ENCODE measurements at places on chromosomes 3 and 15.
A peak's percentile ranks its signal among the peaks of the same experiment; 100 is the strongest.

GRCh38 chr3:57078635-57079473 lies 18.4 kb downstream of the SPATA12 start:
- no peak for DNase-seq

DNA sequence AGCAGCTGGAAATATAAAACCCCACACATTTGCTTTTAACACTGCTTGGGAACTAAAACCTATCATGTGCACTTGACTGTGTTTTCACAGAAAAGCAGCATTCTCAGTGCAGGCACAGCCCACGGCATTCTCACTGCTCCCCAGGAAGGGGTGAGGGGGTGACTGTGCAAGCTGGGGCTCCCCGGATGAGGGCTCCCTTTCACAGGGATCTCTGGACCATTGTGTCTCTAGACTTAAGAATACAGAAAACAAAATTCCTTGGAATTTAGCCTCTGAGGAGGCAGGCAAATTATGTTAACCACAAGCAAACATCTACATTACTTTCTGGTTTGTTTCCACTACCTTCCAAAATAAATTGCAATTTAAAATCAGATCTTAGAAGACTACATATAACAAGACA lies 100.3 kb downstream of the FSIP1 start:
- DNase-seq = no peak

- no peak for DNase-seq
Observed at GRCh38 chr3:48219543-48219942, 3.8 kb upstream of the CAMP start.

DNA sequence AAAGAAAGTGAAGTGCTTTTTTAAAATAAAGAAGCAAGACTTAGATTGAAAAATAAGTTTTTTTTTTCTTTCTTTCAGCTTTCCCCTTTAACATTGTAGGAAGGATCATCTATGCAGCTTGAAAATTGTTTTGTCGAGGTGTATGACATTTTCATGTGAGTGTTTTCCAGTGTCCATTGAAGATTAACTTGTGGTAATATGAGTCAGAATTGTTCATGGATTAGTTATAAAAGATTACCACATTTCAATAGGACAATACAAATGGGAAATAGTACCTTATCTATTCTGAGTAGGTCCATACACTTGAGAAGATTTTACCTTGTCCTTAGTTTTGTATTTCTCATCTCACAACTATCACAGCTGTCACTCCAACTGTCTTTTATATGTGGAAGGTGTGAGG lies 1234.7 kb downstream of the NSUN3 start:
- DNase-seq = no peak

DNA sequence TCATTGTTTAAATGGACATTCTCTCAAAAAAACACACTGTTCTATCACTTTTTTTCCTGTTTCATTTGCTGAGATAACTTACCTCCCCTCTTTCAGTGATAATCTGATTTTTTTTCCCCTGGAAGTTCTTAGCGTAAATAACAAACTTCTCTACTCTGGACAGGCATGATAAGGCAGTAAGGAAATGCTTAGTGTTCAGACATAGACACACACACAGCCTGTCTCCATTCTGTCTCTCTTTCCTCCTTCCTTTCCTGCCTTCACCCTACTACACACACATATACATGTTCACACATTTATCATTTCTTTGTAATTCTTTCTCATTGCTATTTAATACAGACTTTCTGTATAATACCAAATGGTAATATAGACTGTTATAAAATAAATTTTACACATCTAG lies 470.8 kb upstream of the ROBO1 start:
- no peak for DNase-seq

GRCh38 chr3:34387826-34388564 lies 589.6 kb downstream of the PDCD6IP start:
- no peak for DNase-seq

- DNase-seq = no peak
Observed at GRCh38 chr3:192888190-192888589, 29.5 kb downstream of the MB21D2 start.

GRCh38 chr15:62108411-62108810 lies 41.6 kb downstream of the C2CD4A start:
- DNase-seq = no peak

DNA sequence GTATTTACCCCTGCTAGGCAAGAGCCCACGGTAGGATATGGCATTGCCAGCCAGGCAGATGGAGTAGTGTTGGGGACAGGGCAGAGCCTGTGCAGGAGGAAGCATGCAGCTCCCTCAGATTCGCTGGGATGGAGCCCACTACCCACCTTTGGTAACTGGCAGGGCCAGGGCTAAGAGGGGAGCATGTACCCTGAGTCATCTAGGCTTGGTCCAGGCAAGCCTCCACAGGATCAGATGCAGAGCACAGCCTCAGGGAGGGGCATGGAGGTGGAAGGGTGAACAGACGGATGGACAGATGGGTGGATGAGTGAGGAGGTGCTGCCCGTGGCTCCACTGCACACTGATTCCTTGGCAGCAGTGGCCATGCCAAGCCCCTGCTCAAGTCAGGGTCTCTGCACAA lies 33.0 kb downstream of the IL20RB start:
- no peak for DNase-seq

DNA sequence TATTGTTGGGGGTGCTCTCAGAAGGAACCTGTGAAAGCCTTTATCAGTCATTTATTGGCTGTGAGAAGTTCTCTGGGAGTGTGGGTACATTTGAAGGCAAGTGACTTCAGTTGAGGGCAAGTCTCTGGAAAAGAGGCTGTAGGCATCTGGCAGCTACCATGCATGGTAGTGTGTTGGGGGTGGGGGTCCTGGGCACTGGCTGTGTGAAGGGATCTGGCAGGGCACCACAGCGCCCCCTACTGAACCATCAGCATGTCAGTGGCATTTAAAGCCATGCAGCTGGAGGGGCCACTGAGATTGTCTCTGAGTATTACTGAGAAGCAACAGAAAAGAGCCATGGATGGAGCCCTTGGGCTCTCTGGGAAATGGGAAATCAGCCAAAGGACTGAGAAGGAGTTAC lies 30.6 kb downstream of the CRTAP start:
- no peak for DNase-seq

DNA sequence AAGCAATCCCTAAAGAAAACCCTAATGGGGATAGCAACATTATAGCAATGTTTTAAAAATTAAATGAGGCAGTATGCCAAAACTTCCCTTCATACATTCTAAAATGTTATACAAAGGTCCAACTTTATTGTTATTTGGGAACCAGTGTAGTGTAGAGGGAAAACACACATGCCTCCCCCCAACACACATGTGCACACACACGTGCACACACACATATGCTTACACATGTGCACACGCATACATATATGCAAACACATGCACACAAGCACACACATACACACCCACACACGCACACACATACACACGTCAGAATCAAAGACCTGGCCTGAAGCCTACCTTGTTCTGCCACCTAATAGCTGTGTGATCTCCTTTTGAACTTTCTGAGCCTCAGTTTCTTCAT lies 83.3 kb downstream of the SCN11A start:
- no peak for DNase-seq

- no peak for DNase-seq
Observed at GRCh38 chr3:63344661-63345060, 66.6 kb downstream of the SYNPR start.

DNA sequence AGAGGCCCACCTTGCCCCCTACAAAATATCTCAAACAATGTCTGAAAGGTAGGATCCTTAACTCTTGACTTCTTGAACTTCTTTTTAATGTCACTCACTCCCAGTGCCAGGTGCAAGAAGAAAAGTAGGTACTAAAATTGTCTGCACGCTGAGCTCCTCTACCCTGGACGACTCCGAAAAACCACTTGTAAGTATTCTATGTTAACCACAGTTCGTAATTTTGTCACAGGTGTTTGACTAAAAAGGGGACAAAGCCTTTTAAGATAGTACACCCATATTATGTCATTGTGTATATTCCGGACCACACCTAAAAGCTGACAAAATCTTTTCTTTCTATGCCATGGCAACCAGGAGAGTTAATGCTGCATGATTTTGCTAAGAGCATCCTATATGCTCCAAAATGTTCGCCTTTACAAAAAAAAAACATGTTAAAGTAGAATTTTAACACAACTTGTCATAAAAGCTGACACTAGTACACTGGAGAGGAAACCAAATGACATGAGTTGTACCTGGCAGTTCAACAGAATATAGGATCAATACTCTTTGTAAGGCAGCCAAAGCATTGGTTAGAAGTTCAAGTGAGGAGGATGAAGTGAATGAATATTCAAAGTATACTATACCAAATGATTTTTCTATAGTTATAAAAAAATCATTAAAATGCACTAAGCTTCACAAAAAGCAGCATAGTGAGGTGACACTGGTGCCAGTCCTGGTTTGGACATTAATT lies 210.5 kb downstream of the FOXP1 start:
- peak; percentile 61 for DNase-seq

DNA sequence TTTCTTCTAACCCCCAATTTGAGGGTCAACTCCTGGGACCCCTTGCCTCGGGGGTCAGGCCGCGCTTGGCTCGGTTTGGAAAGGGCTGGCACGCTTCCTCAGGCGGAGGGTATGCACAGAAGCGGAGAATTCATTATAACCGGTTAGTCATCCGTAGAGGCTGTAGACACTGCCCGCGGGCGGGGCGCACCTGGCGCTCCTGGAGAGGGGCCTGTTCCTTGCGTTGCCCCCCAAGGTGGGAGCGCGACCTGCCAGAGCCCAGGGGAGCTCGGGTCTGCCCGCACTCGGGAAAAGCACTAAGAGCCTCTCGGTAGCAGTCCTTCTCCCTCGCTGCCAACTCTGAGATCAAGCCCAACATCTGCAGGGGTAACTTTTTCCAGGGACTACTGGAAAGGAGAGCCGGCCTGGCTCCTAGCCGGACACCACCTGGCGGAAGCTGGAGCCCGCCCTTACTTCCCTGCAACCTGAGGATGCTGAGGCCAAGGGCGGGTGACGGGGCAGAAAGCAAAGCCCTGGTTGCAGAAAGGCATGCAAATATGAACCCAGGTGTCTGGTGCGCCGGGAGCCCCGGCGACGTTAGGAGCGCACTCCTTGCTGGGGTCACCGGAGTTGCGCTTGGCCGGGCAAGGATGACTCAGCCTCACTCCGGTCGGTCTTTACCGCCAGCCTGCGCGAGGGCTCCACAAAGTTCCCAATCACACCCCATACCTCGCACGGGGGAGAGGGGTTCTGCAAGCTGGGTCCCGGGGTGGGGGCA lies 1.5 kb upstream of the CACNA2D3 start:
- DNase-seq = no peak

DNA sequence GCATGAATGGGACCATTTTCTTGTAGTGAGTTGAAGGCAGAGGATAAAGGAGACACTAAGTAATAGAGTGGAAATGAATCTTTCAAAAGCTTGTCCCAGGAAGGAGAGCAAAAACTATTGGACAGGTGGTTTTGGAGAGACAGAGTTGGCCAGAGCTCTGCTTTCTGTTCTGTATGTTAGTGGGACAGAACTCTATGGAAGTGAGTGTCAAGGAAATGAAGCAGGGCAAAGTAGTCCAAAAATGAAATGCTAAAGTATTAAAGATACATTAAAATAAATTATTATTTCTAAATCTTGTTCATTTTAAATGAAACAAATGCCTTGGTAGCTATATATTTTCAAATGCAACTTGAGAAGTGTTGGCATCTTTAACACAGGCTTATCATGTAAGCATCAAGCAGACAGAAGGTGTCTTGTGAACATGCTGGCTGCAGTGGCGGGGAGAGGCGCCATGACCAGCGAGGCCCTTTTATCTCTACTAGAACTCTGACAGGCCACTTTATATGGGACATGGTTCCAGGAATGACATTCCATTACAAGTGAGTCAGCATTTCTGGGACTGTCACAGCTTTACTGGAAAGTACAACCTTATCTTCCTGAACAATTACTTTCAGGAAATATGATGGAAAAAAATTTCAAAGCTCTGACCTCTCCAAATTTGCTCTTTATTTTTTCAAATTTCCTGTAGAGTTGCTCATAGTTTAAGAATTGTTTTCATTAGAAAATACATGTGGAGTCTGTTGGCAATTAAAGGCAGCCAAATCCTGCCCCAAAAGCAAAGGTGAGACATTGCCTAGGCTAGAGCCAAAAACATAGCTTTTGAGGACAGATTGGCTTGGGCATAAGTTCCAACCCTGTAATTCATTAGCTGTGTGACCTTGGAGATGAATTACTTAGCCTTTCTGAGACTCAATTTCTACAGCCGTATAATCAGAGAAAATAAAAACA lies 106.5 kb downstream of the ECT2 start:
- no peak for DNase-seq

DNA sequence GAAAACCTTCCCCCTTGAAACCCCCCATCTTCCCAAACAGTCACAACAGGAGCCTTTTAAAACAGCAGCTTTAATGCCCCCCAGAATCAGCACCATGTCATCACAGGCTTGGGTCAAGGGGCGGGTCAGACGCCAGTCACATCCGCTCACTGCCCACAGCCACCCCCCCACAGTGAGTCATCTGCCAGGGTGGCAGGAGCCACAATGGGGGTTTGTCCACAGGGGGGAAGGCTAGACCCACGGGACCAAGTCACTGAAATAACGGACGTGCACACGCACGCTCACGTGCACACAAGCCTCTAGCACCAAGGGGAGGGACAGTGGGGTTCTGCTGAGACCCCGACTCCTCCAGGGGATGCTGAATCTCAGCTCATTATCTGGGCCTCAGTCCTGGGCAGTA lies 441 bp upstream of the UCN2 start:
- DNase-seq = peak; percentile 86

Data from CD4-positive, alpha-beta T cell treated with Interleukin-15 for 1 hour (primary cell).